Effector CD8-positive, alpha-beta T cell (primary cell): ENCODE measurements at places on chromosomes 12 and 14.

- DNase-seq = no peak
Measured at GRCh38 chr14:89641495-89642175, 224.6 kb upstream of the FOXN3 start.

GRCh38 chr12:67764946-67765619, 116.5 kb downstream of the DYRK2 start:
- DNase-seq = no peak

DNA sequence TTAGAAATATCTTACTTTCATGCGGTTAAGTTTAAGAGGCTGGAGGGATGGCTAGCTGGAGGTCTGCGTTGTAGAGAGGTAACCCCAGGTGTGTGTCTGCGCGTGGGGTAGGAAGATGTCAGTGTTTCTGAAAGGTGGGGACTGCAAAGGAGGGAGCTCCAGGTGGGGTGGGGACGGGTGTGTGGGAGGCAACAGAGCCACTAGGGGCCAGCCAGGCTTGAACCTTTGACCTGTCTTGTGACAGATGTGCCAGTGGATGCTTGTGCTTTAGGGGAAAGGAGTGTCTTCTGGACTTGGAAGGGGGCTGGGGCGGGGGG, 841 bp downstream of the GLI1 start:
- no peak for DNase-seq

GRCh38 chr14:93940437-93940836, 13.3 kb downstream of the FAM181A start:
- DNase-seq = no peak

DNA sequence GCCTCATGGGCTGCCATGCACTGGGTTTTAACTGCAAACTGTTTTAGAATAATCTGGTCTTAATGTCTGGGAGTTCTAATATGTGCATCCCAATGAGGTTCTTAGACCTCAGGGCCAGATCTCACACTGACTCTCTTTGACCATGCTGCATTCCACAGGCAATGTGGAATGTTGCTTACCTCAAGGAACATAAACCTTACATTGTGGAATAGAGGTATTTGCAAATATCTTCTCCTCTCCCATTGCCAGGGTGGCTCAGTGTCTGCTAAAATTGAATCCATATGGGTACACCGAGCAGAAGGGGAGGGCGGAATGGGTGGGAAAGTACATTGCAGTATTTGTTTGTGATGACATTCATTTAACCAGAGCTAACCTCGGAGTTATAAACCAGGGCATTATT, 78.6 kb downstream of the CHST11 start:
- no peak for DNase-seq

DNA sequence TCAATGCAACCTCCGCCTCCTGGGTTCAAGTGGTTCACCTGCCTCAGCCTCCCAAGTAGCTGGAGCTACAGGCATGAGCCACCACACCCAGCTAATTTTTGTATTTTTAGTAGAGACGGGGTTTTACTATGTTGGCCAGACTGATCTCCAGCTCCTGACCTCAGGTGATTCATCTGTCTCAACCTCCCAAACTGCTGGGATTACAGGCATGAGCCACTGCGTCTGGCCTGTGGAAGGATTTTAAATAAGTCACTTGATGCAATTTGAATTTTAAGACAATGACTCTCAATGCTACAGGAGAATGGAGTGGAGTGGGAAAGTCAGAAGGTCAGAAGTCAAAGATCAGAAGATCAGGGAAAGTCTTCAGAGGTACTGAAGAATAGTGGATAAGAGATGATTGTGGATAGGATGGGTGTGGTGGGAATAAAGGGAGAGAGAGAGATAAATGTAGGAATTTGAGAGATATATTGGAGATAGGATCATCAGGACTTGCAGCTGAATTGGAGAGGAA, 15.4 kb downstream of the TMEM52B start:
- no peak for DNase-seq

DNA sequence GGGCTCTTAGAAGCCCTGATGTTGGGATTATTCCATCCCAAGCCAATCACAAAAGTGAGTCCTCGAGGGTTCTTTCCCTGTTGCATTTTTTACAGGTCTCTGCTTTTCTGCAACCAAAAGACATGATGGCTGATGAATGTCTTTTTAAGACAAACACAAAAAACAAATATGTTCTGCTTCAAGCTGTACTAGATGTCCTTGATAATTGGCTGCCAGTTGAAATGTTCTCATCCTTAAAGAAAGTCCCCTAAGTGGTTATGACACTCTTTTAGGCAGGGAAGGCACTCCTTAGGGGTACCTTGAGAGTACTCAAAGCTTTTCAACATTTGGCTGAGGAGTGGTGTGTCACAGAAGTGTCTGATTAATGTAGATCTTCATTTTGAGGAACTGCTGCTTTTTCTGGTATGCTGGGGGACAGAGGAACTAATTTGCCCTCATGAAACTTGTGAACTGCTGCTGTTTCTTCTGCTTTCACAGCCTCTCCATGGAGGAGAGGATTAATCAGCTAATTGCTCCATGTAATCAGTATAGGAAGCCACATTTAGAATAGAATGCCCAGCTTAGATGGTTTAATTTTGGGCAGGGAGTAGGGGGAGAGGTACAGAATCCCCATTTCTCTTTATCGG, 22.8 kb upstream of the IGF1 start:
- no peak for DNase-seq

DNA sequence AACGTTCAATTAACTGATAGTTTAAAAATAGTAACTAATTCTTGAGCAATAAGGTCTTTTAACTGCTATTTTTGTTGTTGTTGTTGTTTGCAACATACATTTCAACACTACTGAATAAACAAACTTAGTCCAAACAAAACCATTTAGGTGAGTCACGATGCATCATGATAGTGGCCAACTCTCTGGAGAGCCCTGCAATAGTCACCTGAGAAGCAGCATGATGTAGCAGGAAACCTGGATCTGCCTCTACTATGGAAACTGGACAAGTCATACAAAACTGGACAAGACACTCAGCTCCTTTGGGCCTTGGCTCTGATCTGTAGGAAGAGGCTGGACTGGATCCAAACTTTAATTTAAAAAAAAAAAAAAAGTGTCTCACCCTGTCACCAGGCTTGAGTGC, 117.3 kb downstream of the MED13L start:
- DNase-seq = no peak

- no peak for DNase-seq
Measured at GRCh38 chr14:104559028-104559803, 20.3 kb upstream of the C14orf180 start.

DNA sequence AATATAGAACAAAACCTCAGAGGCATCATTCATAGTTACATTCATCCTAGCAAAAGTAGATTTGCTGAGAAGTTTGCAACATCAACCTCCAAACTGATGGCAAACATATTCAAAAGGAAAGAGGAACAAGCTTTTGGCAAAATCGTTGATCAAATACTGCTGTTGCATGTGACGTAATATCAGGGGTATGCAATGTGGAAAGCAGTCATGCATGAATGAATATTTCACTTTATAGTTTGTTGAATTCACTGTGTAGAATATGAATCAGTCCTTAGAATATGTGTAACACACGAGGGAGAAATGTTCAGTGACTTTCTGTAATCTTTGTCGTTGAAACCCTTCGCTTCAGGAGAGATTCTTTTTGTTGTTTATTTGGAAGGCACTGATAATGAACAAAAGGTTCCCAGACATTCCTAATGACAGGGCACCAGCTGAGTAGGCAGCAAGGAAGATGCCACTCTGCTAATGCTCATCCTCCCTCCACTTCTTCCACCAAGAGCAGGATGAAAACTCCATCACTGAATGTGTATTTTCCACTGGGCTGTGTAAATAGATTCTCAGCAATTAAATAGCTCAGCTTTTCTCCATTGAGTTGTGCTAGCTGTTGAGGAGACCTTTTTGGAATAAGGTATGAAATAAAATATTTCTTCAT, 126.1 kb downstream of the PELI2 start:
- DNase-seq = no peak

- DNase-seq = no peak
Measured at GRCh38 chr14:72558721-72559120, 335.2 kb downstream of the DPF3 start.

DNA sequence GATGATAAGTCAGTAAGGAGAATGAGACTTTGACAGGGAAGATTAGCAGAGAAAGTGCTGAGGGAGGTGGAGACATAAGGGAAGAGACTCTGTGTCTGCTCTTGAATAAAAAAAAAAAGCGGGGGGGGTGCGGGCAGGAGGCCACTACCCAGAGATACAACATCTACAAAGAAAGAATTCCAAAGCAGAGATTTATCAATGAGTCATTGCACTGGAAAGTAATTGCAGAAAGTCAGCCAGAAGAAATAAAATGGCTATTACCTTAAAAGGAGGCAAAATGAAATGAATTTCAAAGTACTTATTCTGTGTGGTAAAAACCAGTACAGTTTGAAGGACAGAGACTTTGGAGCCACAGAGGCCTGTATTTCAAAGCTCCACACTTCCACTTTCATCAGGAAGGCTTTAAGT, 267.1 kb upstream of the PRKD1 start:
- DNase-seq = no peak

- DNase-seq = no peak
Measured at GRCh38 chr12:85676816-85677749, 159.1 kb downstream of the RASSF9 start.
